T-helper 2 cell (primary cell): ENCODE measurements at places on chromosomes 6 and 20.

DNA sequence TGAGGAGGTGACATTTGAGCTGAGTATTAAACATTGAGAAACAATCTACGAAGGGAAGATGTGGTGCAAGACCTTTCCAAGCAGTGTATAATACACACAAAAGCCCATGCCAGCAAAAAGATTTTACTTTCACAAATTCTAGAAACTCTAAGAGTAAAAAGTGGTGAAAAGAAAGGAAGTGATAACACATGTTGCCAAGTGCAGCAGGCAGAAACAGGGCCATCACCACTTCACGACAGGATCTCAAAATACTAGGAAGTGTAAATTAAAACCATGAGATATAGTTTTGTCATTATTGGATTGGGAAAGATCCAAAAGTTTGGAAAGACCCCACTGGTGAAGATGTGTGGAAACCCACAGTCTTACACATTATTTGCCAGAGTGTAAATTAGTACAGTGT lies 1.7 kb upstream of the ENTPD6 start:
- no peak for DNase-seq

DNA sequence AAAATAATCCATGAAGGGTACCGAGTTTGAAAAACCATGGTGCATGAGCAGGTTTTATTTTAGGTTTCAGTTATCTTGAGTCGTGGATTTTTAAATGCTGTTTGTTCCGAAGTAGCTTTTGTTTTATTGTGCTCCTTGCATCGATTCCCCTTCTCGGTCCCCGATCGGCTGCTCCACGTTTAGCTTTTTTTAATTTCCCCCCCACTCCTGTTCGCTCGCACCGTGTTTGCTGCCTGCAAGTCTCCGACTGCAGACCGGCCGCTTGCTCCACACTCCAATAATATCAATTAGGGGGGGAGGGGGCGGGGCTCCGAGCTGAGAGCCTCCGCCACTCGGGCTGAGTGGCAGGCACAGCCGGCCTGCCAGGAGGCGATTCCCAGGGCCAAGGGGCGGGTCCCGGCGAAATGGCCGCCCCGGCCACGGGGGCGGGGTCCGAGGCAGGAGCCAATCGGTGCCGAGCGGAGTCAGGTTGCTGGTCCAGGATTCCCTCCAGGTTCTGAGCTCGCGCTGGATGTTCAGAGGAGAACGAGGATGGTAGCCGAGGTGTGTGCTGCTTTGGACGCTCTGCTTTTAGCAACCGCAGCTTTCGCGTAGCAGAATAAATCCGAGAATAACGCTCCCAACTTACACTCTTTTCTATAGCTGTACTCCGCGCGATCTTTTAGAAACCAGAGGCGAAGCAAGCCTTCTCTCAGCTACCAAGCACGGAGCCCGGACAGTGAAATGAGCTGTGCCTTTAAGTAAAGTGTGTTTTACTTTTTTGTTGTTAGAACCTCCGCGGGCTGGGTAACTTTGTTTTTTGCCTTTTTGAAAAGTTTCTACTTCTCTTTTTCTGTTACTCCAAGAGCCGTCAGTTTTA lies at the start of gene EPHA7:
TSS of gene EPHA7 (minus strand) at position 256 of the 859 bp plus-strand sequence. CDS start at position 38, 218 bp downstream.
- DNase-seq, result no peak

DNA sequence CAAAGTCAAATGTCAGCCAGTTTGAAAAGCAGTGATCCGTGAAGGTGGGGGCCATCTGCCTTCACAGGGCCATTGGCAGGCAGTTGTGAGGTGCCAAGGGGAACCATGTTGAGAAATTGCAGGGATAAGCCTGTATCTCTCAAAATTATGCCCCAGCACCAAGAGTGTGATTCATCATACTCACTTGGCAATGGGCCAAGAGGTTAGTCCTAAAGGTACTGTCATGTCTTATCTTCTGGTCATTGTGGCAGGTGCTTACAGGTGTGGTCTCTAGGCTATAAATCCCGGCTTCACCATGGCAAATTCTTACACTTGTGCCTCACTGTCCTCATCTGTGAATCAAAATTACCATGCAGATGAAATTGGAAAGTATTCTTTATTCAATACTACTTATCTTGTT lies 150.7 kb upstream of the LAMP5 start:
- no peak for DNase-seq

DNA sequence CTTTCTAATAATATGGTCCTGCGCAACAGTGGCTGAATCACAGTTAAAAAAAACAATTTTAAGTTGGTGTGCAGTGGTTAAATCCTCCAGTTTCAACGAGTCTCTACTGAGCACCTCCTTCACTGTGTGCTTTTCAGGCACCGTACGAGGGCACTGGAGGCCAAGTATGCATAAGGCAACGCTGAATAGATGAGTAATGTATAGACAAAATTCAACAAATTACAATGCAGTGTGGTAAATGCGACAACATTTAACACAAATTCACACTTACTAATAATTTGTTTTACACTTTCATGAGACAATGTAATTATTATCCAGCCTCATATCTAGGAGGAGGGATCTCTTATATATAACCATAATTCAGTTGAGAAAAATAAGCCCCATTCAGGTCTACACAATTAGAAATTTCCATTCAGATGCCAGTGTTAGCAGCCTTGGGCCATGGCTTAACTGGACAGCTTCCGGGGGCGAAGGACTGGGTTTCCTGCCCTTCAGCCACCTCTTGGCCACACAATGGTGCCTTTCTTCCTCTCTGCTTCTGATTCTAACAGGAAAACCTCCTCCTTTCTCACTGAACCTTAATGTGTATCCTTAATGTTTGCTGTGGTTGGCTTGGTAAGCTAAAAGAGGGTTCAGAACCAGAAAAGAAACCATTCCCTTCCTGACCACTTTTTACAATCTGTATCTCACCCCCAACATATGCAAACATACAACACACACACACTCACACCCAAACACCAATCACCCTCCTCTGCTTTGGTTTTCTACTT lies 51.9 kb downstream of the B4GALT5 start:
- DNase-seq, result no peak

DNA sequence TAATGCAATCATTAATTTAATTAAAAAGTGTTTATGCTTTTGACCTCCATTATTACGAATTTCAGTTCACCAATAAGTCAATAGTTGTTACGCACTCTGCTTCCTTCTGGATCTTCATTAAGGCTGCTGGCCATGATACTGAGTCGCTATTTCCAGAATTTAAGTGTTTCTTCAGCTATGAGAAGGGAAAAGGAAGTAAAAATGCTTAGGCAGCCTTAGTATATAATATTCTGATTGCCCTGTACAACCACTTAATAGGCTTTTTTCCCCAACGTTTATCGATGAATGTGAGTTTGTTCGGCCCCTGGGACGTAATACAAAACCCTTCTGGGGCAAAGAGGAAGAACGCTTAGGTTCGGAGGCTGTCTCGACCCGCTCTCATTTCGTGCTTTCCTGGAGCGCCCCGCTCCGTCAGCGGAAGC lies 644 bp downstream of the OARD1 start:
- peak; percentile 70 for DNase-seq

- DNase-seq, result no peak
Measured at GRCh38 chr20:43894491-43894890, 20.2 kb upstream of the TOX2 start.
